ENCODE measurements at places on chromosomes 16 and 17.

DNA sequence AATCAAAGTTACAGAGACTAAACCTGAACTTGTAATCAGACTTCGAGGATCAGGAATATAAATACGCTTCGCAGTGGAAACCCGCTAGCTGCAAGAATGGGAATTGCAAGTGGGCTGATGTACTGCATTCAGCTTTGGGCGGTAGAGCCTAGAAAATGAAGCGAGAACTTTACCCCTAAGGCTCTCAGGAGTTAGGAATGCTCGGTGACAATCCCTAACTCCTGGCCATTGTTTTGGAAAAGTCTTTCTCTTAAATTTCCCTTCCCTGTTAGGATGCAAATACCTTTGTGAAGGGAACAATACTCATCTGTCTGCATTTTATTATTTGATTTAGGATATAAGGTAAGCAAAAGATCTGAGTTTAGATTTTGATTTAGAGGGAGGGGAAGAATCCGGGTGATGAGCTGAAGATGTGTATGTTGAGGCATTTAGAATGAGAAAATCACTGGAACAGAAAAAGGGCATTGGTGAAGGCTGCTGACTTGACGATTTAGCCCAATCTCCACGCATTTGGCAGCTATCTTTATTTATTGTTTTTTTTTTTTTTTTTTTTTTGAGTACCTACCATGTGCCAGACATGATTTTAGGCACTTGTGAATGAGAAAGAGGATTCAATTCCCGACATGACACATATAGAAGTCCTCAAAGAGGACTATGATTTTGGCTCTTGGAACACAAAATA, 2.2 kb upstream of the TOX3 start:
- no peak for DNase-seq

DNA sequence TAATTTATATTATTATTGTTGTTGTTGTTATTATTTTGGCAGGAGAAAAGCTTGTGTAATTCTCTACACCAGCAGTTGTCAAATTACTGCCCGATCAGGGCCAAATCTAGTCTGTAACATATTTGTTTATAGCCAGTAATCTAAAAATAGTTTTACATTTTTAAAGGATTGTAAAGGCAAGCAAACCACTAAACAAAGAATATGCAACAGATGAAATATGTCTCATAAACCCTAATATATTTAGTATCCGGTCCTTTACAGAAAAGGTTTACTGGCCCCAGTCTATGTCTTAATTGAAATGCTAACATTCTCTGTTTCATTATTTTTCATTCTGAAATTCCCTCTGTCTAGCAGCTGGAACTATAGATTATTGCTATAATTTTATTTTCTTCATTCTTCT, 709.5 kb downstream of the KCNJ2 start:
- no peak for DNase-seq

GRCh38 chr16:20940871-20941635, 40.5 kb downstream of the LYRM1 start:
- no peak for DNase-seq

DNA sequence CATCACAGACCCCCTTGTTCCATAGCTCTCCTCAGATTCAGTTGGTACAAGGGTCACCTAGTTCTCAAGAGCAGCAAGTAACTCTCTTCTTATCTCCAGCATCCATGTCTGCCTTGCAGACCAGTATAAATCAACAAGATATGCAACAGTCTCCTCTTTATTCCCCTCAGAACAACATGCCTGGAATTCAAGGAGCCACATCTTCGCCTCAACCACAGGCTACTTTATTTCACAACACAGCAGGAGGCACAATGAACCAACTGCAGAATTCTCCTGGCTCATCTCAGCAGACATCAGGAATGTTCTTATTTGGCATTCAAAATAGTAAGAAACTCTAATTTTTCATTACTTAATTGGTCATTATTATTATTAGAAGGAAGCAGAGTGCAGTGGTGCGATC, 32.4 kb downstream of the NQO1 start:
- no peak for DNase-seq

DNA sequence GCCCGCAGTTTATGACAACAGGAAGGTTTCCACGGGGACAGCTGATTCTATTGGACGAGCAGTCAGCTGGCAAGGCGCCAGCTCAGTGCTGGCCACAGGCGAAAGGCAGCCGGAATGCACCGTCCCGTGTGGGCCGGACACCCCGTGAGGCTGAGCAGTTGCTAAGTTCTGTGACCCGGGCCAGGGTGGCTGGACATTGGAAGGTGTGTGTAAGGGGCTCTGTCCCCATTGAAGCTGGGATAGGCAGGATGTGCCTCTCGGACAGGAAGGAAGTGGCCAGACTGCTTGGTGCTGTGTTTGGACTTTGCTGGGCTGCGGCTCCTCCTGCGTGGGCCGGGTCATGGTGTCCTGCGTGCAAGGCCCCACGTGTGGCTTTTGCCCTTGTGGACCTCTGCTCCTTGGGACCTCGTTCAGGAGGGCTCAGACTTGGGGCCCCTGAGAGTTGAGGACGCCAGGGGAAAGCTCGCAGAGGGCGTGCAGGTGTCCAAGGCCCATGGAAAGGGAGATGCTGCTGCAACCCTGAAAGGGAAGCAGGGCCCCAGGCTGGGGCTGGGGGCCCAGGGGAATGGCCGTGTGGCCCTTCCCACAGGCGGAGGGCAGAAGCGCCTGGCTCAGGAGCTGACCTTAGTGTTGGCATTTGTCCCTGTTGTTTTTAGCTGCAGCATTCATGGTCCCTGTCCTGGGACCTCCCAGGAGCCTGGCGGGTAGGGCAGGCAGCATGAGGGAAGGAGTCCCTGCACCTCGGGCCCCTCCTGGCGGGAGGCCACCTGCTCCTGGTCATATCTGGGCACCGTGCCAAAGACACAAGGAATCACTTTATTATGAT, 10.0 kb downstream of the BAIAP2 start:
- no peak for DNase-seq

DNA sequence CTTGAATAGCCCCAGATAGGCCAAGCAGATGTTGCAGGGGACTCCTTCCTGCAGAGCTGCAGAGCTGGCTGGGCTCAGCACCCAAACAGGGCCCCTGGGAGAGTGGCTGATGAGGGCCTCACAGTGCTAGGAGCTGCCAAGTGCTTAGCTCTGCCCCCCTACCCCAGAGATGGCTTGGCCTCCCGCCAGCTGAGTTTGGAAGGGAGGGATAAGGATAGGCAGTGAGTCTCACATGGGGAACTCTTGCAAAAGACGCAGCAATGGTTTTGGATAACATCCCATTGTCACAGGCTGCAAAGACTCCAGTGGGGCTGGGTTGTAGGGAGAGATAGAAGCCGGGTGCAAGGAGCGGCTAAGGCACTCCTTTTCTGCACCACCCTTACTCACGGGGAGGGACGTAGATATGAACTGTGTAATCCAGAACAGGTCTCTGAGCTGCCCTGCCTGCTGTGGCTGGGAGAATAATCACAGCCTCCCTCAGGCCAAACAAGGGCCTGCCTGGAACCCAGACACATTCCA, 52.9 kb upstream of the MAF start:
- DNase-seq = no peak

GRCh38 chr17:17938388-17939107, 33.7 kb downstream of the TOM1L2 start:
- no peak for DNase-seq

GRCh38 chr17:74763565-74764387, 12.4 kb downstream of the NAT9 start:
- DNase-seq = no peak
